ENCODE measurements at places on chromosomes 5 and 9.

DNA sequence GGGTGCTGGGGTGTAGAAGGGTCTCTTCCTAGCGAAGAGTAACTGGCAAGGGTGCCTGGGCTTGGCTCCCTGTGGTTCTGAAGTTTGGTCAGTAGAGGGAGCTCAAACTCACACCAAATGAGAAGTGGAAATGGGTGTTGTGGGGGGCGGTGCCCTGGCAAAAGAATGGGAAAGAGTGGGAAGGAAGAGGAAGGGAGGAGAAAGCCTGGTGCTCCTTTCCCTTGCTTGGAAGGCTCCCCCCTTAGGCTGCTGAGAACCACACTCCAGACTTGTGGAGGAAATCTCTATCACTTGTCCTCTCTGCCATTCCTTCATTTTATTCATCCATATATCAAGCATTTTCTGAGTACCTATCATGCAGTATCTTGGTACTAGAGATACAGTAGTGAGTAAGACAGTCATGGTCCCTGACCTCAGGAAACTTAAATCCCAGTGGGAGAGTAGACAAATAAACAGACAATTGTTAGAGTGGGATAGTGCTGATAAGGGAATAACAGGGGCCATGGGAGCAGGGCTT, 13.0 kb downstream of the SLC4A9 start:
- DNase-seq: peak; percentile 45

DNA sequence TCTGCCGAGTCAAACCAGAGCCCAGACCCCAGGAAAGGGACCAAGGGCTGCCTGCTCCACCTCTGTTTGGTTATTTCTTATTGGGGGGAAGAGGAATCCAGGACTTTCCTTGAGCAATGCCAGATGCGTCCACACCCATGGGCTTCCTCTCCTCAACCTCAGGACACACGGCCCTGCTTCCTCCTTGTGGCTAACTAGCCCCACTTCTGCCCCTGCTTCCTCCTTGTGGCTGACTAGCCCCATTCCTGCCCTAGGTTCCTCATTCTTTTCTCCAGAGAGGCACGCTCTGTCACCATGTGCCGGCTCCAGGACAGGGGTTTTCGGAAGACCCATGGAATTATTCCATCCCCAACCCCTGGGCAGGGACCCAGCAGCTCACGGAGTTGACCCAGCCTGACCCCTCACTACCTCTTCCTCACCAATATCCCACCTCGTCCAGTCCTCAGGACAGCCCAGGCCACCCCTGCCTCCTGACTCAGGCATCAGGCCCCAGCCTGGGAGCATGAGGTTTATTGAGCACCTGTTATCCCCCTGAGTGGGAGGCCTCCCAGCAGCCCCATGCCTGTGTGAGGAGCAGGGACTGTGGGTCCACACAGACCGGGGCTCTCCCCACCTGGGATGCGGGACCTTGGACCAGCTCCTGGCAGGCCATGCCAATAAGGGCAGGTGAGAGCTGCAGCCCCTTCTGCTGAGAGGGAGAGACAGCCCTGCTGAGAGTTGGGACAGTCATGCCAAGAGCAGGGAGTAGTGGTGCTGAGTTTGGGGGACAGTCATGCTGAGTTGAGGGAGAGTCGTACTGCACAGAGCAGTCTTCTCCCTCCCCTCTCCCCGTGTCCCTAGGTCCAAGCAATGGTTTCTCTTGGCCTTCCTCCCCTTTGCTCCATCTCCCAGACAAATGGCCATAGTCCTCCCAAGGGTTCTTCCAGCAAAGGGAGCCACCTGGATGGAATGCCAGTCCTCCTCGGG, 11.8 kb upstream of the FCN1 start:
- no peak for DNase-seq

DNA sequence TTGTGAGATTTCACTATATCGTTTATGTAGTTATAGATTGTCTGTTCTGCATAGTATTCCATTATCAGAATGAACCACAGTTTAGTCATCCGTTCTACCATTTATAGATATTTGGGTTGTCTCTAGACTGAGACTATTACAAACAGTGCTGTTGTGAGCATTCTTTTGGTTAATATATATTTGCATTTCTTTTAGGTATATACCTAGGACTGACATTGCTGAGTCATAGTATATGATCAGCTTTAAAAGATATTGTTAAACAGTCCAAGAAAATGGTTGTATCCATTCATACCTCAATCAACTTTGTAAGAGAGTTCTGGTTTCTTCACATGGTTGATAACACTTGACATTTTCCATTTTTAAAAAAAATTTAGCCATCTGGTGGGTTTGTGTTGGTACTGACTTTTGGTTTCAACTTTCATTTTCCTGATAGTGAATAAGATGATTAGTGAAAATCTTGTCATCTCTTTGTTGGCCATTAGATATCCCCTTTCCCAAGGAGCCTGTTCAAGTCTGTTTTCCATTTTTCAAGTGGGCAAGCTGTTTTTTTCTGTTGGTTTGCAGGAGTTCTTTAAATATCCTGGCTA, 22.9 kb upstream of the ADAM19 start:
- DNase-seq: no peak

DNA sequence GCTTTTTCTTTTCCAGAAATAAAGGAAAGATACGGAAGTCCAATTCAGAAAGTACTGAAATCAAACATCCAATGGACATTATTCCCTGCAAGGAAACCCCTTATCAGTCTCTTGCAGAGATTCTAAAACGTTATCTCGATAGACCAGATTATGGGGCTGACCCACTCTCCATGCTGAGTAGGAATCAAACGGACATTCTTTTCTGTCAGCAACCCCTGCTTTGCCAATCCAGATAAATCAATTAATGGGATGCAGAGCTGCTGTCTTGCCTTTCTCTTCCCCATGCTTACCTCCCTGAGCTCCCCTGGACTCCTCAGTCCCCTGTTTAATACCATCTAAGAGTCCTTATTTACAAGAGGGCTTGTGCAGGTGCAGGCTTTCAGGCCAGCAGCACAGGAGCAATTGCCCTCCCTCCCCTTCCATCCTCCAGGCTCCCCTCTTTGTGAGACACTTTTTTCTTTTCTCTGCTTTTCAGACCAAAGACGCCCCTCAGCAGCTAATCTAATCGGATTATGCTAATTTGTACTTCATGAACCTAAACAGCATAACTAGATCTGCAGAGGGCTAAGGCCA, 14.2 kb downstream of the TAL2 start:
- DNase-seq: no peak

DNA sequence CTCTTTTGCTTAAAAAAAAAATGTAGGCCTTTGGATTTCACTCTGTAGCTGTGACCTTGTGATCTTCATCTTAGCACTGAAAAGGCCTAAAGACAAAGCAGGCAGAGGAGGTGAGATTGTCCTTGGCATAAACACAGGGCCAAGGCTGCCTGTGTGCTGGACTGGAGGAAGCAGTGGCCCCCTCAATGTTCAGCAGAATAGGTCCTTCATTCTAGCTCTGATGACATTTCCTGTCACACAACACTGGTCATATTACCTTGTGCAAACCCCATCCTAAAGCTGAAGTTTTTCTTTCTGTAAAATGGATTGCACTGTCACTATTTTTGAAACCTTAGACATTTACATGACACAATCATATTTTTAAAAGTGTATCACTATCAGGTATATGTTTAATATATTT, 147.4 kb downstream of the INSYN2B start:
- no peak for DNase-seq

GRCh38 chr9:23812673-23813072, 13.4 kb downstream of the ELAVL2 start:
- no peak for DNase-seq

GRCh38 chr9:89530726-89531125, 32.8 kb upstream of the SEMA4D start:
- DNase-seq: no peak

- no peak for DNase-seq
Observed at GRCh38 chr5:151249281-151249680, 3.7 kb upstream of the GM2A start.

GRCh38 chr5:173287086-173287485, 41.1 kb downstream of the STC2 start:
- DNase-seq: no peak

- peak; percentile 33 for DNase-seq
Observed at GRCh38 chr9:107243742-107244141, 39.3 kb upstream of the RAD23B start.

DNA sequence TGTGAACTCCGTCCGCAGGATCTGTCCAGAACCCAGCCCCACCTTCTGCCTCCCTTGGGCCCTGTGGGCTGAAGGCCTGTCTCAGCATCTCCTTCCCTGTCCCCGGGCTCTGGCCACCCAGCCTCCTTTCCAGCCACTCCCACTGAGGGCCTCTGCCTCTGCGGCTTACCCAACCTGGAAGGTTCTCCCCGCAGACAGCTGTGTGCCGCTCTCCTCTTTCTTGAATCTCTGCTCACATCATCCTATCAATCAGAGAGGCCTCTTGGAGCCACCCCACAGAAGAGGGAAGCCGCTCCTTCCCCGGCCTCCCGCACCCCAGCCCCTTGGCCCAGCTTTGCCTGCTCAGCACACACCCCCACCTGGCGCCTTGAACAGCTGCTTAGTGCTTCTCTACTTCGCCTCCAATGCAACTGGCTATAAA, 81.5 kb upstream of the UNC5A start:
- DNase-seq: no peak

- DNase-seq: peak; percentile 11
Observed at GRCh38 chr5:453725-454481, 10.9 kb downstream of the EXOC3 start.

GRCh38 chr5:2120361-2120760, 237.6 kb upstream of the IRX4 start:
- no peak for DNase-seq

DNA sequence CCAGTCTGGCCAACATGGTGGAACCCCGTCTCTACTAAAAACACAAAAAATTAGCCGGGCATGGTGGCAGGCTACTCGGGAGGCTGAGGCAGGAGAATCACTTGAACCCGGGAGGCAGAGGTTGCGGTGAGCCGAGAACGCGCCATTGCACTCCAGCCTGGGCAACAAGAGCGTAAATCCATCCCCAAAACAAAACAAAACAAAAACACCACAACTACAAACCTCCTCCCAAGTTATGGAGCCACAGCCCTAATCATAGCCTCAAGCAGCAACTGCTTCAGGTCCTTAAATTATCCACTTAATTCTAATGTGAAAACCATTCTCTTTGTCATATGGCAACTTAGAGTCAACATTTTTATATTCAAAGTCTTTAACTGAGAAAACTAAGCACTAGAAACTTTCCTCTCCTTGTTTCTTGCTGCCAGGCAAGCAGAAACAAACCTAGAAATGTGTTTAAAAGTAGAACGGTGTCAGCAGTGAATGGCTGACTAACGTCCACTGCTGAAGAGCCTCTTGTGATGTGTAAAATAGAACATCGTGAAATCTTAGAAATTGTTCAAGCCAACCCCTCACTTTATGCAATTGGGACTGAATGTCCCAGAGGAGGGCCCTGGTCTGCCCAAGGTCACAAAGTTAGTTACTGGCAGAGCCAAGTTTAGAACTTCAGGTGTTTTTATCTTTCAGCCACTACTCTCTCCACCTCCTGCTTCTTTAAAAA, 5.7 kb downstream of the TMEM245 start:
- no peak for DNase-seq

- no peak for DNase-seq
Observed at GRCh38 chr9:132116583-132116982, 36.9 kb upstream of the MED27 start.

Measured in activated CD8-positive, alpha-beta memory T cell treated with anti-CD3 and anti-CD28 coated beads, Interleukin-2, amount 50 U/mL, for 4 hours (primary cell).